ENCODE measurements at places on chromosomes 3 and 15.

GRCh38 chr3:123876858-123877257 is 7.3 kb downstream of the MYLK start:
- no peak for DNase-seq

DNA sequence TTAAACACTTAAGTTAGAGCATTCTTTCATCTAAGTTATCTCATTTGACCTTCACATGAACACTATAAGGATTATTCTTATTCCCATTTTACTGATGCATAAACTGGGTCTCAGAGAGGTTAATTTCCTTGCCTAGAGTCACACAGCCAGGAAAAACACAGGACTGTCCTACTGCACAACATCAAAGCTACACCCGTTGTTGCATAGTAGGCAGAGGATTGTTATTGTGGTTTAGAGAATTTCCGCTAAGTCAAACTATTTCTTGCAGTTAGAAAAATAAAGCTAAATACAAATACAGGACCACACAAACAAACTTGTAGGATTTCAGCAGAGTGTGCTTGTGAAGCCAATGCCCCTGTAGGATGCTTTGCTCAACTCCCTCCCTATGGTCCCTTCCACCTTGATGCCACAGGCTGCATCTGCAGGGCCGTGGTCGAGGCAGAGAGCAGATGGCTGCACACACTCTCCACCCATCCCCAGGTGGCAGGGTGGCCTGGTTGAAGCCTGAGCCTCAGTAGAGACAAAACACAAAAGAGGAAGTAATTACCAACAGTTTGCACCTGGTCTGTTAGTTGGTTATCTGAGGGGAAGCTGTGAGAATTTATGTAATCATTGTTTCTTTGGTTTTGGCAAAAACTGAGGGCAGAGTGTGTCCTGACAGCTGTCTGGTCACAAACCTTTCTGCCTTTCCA is 41.1 kb upstream of the SKOR1 start:
- DNase-seq: no peak

GRCh38 chr3:38173834-38174418 is 8.6 kb downstream of the OXSR1 start:
- DNase-seq: no peak

- no peak for DNase-seq
Measured at GRCh38 chr3:54322354-54322753, 200.0 kb downstream of the CACNA2D3 start.

DNA sequence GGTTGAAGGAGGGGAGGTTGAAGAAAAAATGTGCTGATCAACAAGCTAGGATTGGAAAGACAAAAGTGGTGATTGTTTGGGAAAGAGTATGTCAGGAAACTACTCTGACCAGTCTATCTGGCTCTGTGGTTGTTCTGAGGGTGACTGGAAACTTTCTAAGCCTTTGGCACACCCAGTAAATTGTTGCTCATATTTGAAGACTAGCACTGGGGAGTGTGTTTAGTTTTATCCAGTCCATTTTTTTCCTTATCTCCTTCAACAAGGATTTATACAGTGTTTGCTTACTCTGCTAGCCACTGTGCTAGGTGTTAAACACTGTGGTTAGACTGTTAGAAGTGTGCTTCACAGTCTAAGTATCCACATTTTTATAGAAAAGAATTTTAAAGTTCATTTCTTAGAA is 28.8 kb downstream of the PPM1L start:
- no peak for DNase-seq

DNA sequence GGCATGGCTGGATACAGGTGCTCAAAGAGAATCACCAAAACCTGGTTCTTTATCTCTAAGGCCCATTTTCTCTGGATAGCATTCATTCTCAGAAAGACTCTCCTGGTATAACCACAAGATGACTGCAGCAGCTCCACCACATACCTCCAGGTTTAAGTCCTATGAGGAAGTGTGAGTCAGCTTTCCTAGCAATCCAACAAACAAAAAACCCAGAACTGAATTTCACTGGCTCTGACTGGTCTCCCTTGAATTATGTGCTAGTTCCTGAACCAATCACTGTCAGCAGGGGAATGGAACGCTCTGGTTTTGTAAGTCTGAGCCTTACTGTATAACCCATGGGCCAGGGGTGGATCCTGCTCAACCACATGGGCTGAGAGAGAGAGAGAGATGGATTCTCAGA is 27.2 kb downstream of the MRPL46 start:
- DNase-seq: no peak

Data from stimulated activated CD8-positive, alpha-beta memory T cell treated with anti-CD3 and anti-CD28 coated beads, Interleukin-7, amount 100 ng/mL, for 4 hours (primary cell).